Naive thymus-derived CD4-positive, alpha-beta T cell (primary cell): ENCODE measurements at places on chromosomes 11 and 22. TPM values are rescaled to one million over a fixed set of nuclear protein-coding genes. Genes with fewer than 3 reads are reported as not detected.

The MMP13 gene
- not detected for total RNA-seq

DNA sequence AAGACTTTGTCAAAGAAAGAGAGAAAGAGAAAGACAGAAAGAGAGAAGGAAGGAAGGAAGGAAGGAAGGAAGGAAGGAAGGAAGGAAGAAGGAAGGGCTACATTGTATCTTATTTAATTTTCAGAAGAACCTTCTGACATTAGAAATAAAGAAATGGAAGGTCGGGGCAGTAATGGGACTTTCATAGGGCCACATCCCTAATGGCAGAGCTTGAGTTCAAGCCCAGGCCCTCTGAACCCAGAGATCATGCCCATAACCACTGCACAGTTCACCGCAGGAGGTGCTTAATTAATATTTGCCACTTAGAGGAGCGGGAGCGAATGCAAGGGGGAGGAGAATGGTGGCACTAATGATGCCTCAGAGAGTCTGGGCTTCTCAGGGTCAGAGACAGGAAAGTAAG lies 233.3 kb downstream of the MN1 start:
- no peaks in the 10 kb centered on the region for H3K27me3 ChIP-seq
- DNase-seq, result no peak
- no peaks in the 10 kb centered on the region for H3K36me3 ChIP-seq

The CAT gene
- 42.6 TPM for total RNA-seq

The BIK gene
- 1.1 TPM for total RNA-seq

DNA sequence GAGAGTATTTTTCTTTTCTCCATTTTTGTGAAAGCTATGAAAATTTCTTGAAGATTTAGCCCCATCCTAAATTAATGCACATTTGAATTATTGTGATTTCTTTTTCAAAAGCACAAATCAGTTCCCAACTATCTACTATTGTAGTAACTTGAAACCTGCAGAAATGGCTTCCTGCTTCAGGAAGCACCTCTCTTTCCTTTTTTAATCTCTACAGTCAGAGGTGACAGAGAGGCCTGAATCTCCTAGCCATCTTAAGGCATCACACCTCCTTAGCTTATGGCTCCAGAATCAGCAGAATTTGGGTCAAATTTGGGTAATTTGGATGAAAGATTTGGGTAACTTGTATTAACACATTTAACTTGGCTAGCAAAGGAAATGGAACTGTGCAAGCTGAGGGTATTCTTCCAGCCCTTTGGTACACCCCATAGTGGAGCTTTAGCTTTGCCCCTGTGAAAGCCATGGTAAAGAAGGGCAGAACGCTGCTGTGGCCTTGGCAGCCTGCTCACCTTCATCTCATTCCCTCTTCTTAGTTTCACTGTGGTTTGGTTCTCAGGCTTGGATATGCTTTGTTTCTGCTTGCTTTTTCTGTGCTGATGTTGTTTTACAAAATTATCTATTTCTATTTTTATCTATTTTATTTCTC lies 16.2 kb downstream of the TBCEL start:
- no peaks in the 10 kb centered on the region for H3K4me1 ChIP-seq
- H3K27ac ChIP-seq, result no peak overlapping the region

DNA sequence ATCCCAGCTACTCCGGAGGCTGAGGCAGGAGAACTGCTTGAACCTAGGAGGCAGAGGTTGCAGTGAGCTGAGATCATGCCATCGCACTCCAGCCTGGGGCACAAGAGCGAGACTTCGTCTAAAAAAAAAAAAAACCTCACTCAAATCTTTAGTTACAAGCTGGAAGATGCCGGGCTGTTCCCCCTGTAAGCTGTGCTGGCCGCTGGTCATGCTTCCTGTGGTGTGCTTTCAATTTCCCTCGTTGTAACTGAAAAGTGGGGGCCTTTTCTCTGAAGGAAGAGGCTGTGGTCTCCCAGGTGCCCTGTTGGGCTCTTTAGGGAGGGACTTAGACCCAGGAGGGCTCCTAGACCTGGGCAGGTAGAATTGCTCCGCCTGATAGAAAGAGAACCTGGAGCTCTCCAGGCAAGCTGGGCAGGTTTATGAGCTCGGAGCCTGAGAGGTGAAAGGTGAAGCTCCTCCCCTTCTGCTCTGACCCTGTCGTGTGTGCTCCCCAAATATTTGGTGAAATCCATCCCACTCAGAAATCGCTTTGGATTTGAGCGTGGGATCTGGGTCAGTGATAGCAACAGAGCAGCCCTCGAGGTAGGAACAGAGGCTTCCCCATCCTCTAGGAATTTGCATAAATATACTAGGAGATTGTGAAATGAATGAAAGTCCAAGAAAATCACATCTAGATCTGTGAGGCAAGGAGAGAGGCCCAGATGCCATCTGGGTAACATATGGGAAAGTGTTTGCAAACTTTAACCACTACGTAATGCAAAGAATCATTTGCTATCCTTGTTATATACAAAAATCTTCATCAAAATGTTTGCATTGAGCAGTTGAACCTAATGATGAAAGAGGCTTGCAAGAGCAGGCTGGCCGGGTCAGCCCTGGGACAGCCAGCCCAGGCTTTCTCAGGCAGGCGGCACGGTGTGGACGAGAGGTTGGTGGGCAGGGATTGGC lies 154.3 kb downstream of the FBXO7 start:
- no peaks in the 10 kb centered on the region for H3K4me1 ChIP-seq
- DNase-seq, result no peak
- H3K36me3 ChIP-seq, result no peaks in the 10 kb centered on the region
